Hematopoietic multipotent progenitor cell treated with erythropoietin and hydrocortisone succinate and interleukin-3 and kit ligand, for 4 days (in vitro differentiated cells): ENCODE measurements at places on chromosomes 2 and 18.
A peak's percentile ranks its signal among the peaks of the same experiment; 100 is the strongest.

GRCh38 chr18:55847960-55848359, 260.0 kb upstream of the TCF4 start:
- DNase-seq, result no peak

- no peak for DNase-seq
These were observed 42.7 kb upstream of the TGFA start for GRCh38 chr2:70596293-70596692.

- DNase-seq, result no peak
These were observed 254.1 kb downstream of the PRKCE start for GRCh38 chr2:45905632-45905958.

DNA sequence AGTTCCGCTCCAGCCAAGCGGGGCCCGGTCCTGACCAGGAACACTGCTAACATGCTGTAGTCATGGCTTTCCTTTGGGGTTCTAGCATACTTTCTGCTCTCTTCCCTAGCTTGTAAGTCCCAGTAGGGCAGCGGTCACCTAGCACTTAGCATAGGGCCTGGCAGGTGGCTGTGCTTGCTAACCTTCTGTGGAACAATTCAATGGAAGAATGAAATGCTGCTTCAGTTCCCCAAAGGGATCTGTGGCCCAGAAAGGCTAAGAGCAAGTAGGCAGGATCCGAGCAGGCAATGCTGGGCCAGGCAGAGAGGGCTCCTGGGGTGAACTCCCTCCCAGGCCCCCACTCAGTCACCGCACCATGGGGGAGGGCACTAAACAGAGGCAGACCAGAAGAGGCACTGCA, 266.8 kb downstream of the CELF4 start:
- no peak for DNase-seq

GRCh38 chr18:65057439-65058083, 693.3 kb upstream of the CDH7 start:
- peak; percentile 67 for DNase-seq

DNA sequence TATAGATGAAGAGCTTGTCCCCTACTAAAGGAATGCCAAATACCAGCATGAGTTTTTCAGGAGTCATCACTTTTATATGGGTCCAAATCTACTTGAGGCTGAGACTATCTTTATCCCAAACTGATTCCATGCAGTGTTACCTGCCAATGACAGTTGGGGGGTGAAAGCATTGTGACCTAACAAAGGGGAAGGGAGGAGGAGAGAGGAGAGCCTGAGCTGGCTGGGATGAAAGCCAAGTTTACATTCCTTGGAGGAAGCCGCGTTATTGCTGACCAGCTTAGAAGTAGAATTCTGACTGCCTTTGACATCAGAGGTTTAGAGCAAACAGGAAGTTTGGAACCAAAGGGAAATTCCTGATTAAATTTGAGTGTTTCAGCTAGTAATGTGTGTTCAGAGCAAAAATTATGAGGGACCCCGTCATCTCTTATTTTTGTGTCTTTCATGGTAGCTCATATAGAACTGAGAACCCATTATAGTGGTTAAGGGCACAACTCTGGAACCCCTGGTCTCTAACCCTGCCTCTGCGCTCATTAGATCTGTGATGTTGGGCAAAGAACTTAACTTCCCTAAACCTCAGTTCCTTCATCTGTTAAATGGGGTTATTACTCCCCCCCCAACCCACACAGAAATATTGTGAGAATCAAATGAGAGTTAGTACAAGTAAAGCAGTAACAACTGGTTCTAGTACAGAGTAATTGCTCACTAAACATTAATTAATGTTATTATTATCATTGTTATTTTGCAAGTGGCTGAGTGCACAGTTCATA, 199.3 kb upstream of the EPAS1 start:
- DNase-seq, result peak; percentile 18

- DNase-seq, result peak; percentile 90
These were observed 50.5 kb downstream of the RAB31 start for GRCh38 chr18:9758624-9759075.

DNA sequence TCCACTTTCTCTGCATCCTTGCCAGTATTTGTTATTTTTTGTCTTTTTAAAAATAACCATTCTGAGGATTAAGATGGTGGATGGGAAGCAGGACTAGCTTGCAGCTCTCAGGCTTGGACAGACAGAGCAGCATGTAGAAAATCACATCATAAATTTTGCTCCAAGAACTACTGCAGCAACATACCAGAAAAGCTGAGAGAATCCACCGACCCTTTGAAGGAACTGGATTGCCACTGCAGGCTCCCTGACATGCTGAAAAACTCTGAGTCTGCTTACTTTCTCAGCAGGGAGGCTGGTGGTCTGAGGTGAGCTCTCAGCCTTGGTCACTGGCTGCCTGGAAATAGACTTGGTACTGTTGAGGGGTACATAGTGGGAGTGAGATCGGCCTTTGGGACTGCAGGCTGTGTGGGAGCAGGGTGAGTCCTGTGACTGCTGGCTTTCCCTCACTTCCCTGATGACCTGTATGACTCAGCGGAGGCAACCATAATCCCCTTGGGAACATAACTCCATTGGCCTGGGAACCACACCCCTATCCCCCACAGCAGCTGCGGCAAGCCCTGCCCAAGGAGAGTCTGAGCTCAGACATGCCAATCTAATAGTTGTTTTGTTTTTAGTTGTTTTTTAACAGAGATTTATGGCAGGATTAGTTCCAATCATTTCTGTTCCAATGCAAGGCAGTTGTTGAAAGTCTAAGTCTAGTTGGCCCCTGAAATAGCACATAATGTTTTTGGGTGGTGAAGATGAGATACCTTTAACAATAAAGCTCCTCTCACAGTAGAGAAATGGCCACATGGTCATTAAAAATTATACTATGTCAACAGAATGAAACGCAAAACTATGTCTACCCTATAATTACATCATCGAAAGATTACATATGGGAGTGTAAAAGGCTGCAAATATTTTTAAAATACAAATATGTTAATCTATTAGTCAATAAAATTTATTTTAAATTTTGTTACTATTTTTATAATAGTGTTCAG, 414.2 kb upstream of the CHAC2 start:
- DNase-seq, result no peak

DNA sequence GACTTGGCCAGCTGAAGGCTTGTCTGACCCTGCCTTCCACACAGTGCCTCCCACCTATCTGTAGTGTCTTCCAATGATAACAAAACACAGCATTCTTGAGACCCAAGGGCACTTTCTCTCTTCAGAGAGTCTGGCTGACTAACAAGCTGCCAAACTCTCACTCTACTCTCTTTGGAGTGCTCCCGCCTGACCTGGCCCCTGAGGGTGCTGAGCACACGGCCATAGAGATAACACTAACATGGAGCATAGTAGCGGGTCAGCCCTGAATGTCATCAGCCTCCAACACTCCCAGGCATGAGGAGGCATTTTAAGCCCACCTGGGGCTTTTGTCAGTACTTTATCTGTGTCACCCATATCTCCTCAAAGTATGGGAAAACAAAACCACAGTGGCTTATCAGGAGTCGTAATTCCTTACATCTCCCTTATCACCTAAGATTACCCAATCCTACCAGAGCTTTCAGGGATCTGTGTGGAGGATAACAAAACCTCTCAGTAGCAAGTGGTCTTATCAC, 160.3 kb upstream of the TCF4 start:
- DNase-seq, result peak; percentile 81

DNA sequence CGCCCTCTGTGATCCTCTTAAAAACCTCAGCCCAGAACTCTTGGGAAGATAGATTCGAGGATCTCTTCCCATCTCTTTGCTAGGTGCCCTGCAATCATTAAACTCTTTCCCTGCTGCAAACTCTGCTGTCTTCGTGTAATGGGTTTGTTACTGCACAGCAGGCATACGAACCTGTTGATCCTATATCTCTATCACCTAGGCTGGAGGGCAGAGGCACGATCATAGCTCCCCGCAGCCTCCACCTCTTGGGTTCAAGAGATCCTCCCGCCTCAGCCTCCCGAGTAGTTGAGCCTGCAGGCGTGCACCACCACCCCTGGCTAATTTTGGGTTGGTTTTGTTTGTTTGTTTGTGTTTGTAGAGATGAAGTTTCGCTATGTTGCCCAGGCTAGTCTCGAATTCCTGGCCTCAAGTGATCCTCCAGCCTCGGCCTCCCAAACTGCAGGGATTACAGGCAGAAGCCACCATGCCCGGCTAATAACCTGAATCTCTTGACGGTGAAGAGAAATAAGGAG, 493 bp upstream of the BBS5 start:
- DNase-seq, result no peak

- no peak for DNase-seq
These were observed 17.2 kb upstream of the NAPG start for GRCh38 chr18:10508591-10508990.

DNA sequence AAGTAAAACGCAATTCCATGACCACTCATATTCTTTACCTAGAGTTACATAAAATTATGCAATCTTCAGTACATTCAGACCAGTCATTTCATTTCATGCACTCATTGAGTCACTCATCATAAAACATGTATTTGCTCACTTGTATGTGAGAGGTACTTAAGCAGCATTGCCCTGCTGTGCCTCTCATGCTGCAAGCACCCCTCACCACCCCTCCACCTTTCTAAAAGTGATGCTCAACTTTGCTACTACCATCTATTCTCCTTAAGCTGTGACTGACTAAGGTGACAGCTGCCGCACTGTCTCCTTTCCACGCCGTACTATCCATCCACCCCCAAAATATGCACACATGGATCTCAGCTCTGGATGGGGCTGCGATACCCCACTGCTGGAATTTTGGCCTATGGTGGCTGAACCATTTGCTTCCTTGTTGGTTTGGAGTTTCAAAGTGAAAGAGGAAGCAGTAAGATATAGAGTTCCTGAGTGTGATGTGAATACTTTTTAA, 7.2 kb downstream of the ARHGAP25 start:
- DNase-seq, result no peak

DNA sequence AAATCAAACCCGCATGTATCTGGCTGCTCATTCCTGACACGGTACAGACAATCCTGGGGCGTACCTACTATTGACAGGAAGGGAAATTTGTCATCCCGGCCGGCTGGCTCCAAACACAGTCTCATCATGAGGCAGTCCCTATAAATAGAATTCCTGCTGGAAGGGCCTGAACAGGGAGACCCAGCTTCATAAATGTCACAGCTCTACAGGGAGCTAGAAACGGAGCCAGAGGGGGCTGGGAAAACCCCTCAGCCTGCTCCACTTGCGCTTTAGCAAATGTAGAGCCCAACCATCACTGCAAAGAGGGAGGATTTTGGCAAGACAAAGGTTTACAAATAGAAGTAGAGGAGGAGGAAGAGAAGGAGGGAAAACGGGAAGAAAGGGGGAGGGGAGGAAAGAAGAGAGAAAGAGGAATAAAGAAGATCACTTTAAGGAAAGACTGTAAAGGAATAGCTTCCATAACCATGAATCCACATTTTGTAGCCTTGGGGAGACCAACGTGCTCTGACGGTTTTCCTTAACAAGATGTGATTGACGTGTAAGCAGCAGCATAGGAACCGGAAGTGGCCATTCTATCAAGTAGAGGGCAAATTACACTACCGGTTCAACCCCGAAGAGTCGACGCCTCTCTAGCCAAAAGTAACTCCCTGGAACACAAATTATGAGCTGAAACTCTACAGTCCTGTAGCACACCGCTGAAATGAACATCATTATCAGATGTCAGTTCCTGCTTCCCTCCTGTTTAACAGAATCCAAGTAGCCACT, 56.8 kb upstream of the TTN start:
- DNase-seq, result no peak

DNA sequence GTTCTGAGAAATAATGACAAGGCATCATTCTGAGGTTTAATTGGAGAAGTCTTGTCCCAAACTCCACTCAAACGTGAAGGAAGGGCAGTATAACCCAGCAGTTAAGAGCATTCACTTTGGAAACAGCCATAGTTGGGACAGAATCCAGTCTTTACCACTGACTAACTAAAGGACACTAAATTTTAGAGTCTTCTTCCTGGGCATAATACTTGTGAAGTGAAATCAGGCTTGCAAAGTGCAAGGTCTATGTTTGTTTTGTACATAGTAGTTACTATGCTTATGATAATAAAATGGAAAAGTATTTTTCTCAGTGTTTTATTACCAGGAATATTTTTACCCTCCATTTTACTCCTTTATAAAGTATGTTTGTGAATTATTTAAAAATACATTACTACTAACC, 748.2 kb upstream of the ID2 start:
- no peak for DNase-seq

DNA sequence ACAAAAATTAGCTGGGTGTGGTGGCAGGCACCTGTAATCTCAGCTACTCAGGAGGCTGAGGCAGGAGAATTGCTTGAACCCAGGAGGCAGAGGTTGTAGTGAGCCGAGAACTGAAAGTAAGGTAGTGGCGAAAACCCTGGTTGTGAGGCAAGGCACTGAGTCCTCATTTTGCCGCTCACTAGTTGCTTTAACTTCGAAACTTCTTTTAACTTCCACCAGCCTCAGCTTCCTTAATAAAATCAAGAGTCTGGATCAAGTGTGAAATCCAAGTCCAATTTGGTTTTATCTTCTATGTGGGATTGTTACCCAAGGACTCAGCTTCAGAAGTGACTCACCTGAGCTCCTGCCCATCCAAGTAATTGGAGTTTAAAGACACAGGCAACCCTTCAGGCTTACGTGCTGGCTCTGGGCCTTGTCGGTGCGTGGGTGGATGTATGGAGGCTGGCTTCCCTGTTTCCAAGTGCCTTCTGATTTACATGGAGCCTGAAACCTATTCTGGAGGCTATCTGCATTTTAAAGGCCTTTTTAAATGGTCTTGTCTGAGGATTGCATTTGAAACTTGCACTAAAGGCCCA, 374.2 kb upstream of the ID2 start:
- no peak for DNase-seq

DNA sequence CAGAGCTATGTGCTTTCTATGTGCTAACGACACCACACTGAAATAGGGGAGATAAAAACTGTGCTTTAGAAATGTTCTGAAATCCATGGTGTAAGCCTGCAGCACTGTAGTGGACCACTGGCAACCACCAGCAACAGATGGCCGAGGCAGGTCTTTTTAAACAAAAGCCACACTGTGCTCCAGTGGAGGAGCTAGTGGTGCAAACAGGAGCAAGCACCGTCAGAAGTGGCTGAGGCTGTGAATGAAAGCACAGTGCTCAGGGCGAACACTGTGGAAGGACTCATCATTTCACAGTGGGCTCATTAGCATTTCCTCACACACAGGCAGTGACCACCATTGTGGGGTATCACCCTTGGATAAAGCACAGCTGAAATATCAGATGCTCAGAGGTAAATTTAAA, 22.9 kb upstream of the MTX2 start:
- DNase-seq, result no peak
